Astrocyte of the spinal cord (primary cell): ENCODE measurements at places on chromosomes 2 and 18.

- peak; percentile 31 for DNase-seq
These were observed 53.2 kb downstream of the SETBP1 start for GRCh38 chr18:44733754-44734465.

GRCh38 chr18:44788334-44788733 lies 107.6 kb downstream of the SETBP1 start:
- no peak for DNase-seq

DNA sequence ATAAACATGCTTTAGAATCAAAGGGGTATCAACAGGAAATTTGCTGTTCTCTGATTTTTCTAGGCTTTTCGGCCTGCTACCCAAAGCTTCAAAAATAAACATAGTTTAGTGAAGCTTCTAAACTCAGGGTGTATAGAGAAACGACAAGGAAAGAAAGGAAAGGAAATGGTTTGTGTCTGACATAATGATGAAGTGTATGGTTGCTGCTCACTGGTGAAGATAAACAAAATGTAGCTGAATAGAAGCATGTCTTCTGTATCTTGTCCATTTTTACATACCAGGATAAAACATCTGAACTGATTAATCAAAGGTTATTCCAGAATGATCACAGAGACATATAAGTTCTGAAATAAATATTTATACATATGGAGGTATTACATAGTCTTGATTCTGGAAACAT lies 1324.6 kb upstream of the NRXN1 start:
- no peak for DNase-seq

DNA sequence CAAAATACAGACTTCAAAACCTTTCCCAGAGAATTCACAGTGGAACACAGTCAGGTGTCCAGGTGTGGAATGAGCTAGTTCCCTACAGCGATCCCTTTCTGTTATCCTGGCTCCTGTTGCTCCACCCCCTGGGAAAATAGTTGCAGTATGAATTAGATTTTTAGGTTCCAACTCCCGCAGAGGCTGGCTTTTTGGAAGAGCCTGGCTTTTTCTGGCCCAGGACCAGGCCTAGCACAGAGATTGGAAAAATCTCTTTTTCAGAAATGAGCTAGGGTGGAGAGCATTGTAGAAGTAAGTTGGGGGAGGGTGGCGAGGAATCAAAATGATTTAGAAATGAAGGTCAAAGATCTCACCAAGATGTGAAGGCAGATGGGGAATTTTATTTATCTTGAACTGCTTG lies 27.1 kb downstream of the COL5A2 start:
- no peak for DNase-seq

- DNase-seq, result no peak
These were observed 169.5 kb downstream of the SLC8A1 start for GRCh38 chr2:40282428-40282827.

- no peak for DNase-seq
These were observed 18.3 kb upstream of the CXCR4 start for GRCh38 chr2:136135921-136136906.
